ENCODE measurements at places on chromosomes 2 and 18. TPM values are rescaled to one million over a fixed set of nuclear protein-coding genes. Genes with fewer than 3 reads are reported as not detected.

GRCh38 chr18:50696929-50697328 is 122.9 kb downstream of the MRO start:
- no peaks in the 10 kb centered on the region for H3K27me3 ChIP-seq
- H3K36me3 ChIP-seq = no peaks in the 10 kb centered on the region
- DNase-seq = no peak
- no peak overlapping the region for H3K4me3 ChIP-seq

- H3K36me3 ChIP-seq = no peaks in the 10 kb centered on the region
- no peak overlapping the region for H3K4me3 ChIP-seq
- DNase-seq = no peak
- H3K27ac ChIP-seq = peak overlapping the region; percentile 35
- no peaks in the 10 kb centered on the region for H3K27me3 ChIP-seq
- H3K4me1 ChIP-seq = no peaks in the 10 kb centered on the region
Observed at GRCh38 chr2:1488851-1489250, 75.6 kb downstream of the TPO start.

DNA sequence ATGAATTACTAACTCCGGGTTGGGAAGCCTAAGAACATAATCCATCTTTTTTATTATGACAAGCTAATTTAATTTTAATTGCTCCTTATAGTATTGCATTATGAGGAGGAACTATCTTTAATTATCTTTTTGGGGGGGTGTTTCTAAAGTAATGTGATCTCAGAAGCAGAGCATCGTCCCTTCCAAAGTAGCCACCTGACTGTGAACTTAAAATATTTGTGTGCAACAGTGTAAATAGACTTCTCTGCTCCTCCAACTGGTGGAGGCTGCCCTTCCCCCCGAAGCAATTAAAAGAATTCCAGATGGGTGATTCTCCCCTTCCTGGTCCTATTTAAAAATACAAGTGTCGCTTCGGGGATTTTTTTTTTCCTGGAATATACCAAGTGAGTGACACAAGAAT is 55.7 kb downstream of the TCF7L1 start:
- H3K27me3 ChIP-seq = no peaks in the 10 kb centered on the region
- no peak overlapping the region for H3K4me3 ChIP-seq
- no peaks in the 10 kb centered on the region for H3K4me1 ChIP-seq
- H3K27ac ChIP-seq = no peak overlapping the region

GRCh38 chr2:157751462-157752058 is 122.9 kb upstream of the ACVR1C start:
- H3K4me3 ChIP-seq = no peak overlapping the region
- no peak overlapping the region for H3K27ac ChIP-seq

DNA sequence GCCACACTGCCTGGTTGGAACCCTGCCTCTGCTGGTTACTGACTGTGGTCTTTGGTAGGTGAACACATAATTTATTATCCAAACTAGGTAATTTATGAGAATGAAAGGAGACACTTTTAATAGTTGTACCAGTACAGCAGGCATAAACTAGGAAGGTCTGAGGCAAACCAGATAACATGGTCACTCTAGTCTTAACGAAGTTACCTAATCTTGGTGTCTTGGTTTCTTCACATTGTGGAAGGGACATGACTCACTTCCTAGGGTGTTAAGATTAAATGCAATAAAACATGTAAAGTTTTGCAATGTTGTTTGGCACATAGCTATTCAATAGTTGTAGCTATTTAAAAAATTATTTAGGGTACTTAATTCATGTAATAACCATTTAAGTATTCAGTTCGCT is 23.3 kb downstream of the SPTBN1 start:
- no peak overlapping the region for H3K27ac ChIP-seq
- no peaks in the 10 kb centered on the region for H3K27me3 ChIP-seq
- H3K36me3 ChIP-seq = no peaks in the 10 kb centered on the region
- no peak for DNase-seq
- H3K4me1 ChIP-seq = peaks cover 56% of the 10 kb centered on the region

DNA sequence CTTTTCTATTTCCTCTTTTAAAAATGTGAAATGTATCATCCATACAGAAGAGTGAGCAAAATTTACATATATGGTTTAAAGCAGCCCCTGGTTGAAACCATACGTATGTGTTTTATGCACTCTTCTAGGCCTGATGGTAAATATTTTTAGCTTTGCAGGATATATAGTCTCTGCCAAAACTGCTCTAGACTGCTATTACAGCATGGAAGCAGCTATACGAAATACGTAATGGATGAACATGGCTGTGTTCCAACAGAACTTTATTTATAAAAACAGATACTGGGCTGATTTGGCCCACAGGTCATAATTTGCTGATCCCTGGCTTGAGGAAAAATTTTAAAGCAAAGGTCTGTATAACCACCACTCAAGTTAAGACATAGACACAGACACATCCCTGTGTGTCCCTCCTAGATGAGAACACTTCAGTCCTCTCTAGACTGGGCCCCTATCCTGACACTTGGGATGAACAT is 42.5 kb upstream of the ATP8B1 start:
- H3K36me3 ChIP-seq = no peaks in the 10 kb centered on the region
- peaks cover 17% of the 10 kb centered on the region for H3K4me1 ChIP-seq
- H3K4me3 ChIP-seq = no peak overlapping the region
- no peaks in the 10 kb centered on the region for H3K27me3 ChIP-seq
- DNase-seq = no peak

DNA sequence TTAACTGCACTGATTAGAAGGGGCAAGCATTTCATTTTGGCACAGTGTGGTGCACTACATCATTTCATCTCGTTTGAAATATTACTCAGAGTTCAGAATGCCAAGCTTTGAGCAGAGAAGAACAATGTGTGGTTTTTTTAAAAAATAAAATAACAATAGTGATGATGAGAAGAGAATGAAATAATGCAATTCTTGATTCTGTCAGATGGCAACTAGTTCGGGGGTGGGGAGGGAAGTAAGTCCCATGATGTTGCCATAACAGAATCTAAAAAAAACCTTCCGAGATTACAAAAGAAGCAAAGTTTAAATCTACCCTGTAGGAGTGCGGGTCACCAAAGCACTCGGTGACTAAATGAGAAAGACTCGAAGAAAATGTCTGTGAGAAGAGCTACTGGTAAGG is 490.4 kb downstream of the NR4A2 start:
- no peak overlapping the region for H3K4me3 ChIP-seq
- no peak for DNase-seq
- H3K27ac ChIP-seq = no peak overlapping the region
- no peaks in the 10 kb centered on the region for H3K27me3 ChIP-seq

GRCh38 chr2:120739438-120740090 is 3.9 kb downstream of the GLI2 start:
- no peak for DNase-seq
- H3K4me3 ChIP-seq = no peak overlapping the region

GRCh38 chr2:217714287-217714751 is 288.5 kb downstream of the TNS1 start:
- no peaks in the 10 kb centered on the region for H3K4me1 ChIP-seq
- H3K4me3 ChIP-seq = no peak overlapping the region
- peaks cover 38% of the 10 kb centered on the region for H3K27me3 ChIP-seq
- H3K27ac ChIP-seq = no peak overlapping the region
- DNase-seq = no peak

DNA sequence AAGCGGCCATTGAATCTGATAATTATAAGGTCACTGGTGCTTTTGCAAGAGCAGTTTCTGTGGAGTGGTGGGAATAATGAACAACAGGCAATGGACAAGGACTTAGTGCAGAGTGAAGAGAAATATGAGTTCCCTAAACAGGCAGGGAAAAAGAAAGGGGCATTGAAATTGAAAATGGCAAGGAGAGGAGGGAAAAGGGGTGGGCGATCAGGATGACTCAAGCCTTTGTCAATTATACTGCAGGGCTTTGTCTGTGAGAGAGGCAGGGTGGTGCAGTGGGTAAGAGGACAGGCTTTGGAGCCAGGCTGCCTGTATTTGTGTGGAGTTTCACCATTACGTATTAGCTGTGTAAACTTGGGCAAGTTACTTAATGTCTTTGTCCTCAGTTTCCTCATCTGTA is 29.5 kb upstream of the PAIP2B start:
- H3K4me1 ChIP-seq = no peaks in the 10 kb centered on the region
- H3K27me3 ChIP-seq = 0 out of 2 replicates have a peak, but pooled peaks cover 13% of the 10 kb centered on the region
- no peak overlapping the region for H3K4me3 ChIP-seq
- H3K36me3 ChIP-seq = no peaks in the 10 kb centered on the region

DNA sequence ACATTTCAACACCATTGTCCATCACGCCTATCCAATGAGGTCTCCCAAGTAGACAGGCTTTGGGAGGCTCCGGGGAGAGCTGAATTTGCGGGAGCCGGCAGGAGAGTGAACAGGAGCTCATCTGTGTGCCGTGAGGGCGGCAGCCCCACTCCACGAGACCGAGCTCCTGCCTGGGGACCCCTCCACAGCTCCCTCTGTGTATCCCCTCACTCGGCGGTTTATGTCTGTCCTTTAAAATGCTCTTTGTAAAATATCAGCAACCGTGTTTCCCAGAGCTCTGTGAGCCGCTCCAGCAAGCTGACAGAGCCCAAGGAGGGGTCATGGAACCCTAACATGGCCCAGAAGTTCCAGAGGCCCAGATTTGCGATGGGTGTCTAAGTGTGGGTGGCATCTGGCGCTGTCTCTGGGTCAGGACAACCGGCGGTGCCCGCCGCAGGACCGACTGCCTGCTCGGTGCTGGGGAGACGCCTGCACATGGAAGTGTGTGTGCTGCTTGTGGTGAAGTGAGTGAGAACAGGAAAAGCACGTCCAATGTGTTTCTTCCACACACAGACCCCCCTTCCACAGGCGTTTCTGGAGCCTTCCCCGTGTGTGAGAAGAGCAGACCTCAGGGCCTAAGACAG is 34.8 kb downstream of the SLC66A2 start:
- no peaks in the 10 kb centered on the region for H3K4me1 ChIP-seq
- no peaks in the 10 kb centered on the region for H3K36me3 ChIP-seq
- no peak for DNase-seq
- no peaks in the 10 kb centered on the region for H3K27me3 ChIP-seq
- H3K4me3 ChIP-seq = no peak overlapping the region

GRCh38 chr18:66461344-66461743 is 142.5 kb downstream of the CDH19 start:
- H3K36me3 ChIP-seq = no peaks in the 10 kb centered on the region
- no peaks in the 10 kb centered on the region for H3K27me3 ChIP-seq
- no peak overlapping the region for H3K27ac ChIP-seq
- no peak for DNase-seq

Gene BUB1
- total RNA-seq = 80.2 TPM

Gene FAM110C
- 20.3 TPM for total RNA-seq

Gene C2orf76
- total RNA-seq = 10.5 TPM

Gene TRIM43B
- not detected for total RNA-seq

Gene UCN
- 8.0 TPM for total RNA-seq

Gene RMND5A
- total RNA-seq = 32.4 TPM

Gene HNMT
- not detected for total RNA-seq

Gene EML6
- 6.6 TPM for total RNA-seq

Gene CIDEA
- total RNA-seq = not detected

Gene PCARE
- total RNA-seq = not detected

Gene HAUS1
- 46.2 TPM for total RNA-seq

Data from HCT116 (cell line).